ENCODE measurements at places on chromosomes 2 and 18.

GRCh38 chr2:54772531-54772930 lies 49.1 kb downstream of the EML6 start:
- DNase-seq = no peak

DNA sequence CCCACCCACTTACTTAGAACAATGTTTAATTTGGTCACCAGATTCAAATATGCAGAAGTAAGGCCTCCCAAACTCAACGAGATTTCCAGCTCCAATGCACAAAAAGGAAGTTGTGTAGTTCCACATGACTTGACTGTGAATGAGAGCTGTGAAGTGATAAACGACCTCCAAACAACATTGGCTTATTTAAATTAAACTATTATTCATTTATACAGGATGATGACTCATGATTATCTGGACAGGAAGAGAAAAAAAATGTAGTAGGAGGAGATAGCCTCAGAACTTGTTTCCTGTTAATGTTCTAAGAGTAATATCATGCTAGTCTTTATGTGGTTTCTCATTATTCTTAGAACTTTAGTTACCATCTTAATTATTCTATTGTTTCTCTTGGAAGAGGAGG lies 237.3 kb downstream of the C1D start:
- no peak for DNase-seq

- DNase-seq = no peak
Measured at GRCh38 chr2:30310955-30311354, 79.6 kb downstream of the LBH start.

- peak; percentile 75 for DNase-seq
Measured at GRCh38 chr18:53771664-53772063, 452.8 kb downstream of the MBD2 start.

DNA sequence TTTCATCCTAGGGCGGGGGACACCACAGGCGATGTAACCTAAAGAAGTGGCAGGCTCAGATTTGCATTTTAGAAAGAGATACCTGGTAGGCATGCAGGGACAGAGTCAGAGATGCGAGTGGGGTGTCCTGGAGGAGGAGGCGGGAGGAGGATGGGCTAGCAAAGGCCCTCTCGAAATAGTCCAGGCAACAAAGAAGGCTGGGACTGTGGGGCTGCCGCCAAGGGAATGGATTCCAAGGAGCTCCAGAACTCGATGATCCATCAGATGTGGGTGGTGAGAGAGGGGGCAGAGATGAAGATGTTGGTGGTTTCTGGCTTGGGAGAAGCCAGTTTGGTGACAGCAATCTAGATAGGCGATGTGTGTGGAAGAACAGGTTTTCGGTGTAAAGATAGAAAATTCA lies 12.5 kb upstream of the INPP5D start:
- no peak for DNase-seq

DNA sequence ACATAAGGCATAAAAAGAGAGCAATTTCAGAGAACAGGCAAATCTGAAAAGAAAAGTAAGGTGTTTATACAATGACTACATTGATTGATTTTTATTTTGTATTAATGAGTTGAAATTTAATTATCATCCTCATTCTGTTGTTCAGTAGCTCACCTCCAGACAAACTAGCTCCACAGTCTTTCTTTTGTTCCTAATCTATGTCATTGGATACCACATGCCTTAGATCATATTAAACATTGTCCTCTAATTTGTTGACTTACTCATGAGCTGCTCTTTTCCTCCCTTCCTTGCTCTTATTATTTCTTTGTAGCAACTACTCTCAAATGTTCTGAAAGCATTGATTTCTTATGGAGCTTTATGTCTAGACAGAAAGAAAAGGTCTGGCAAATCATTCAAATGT lies 185.5 kb upstream of the ZSWIM2 start:
- no peak for DNase-seq

GRCh38 chr2:112259509-112260294 lies 4.9 kb upstream of the ZC3H8 start:
- peak; percentile 33 for DNase-seq

DNA sequence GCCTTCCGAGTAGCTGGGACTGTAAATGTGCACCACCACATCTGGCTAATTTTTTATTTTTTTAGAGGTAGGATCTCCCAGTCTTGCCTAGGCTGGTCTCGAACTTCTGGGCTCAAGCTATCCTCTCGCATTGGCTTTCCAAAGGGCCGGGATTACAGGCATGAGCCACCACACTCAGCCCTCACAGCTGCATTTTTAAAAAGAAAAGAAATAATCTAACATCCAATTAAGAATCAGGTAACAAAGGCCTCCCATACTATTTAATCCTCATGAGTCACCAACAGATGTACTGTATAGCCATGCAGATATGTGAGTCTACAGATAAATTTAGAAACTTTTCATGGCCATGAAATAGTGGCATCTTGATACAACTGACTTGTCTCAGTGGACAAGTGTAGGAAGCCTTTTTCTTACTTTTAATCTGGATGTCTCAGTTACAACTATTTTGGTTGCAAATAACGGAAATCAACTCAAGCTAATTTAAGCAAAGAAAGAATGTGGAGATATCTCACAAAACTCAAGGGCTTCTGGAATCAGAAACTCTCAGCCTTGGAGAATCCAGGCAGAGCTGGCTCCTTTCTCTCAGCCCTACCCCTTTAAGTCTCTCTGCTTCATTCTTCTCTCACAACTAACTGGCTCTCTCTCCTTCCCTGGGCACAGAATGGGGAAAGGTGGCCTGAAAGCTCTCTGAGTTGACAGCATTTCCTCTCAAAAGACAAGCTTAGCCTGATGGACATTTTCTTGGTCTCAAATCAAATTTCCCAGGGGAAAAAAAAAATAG lies 12.8 kb upstream of the PPM1B start:
- DNase-seq = no peak

GRCh38 chr2:101958061-101958460 lies 33.7 kb upstream of the IL1R2 start:
- DNase-seq = no peak

DNA sequence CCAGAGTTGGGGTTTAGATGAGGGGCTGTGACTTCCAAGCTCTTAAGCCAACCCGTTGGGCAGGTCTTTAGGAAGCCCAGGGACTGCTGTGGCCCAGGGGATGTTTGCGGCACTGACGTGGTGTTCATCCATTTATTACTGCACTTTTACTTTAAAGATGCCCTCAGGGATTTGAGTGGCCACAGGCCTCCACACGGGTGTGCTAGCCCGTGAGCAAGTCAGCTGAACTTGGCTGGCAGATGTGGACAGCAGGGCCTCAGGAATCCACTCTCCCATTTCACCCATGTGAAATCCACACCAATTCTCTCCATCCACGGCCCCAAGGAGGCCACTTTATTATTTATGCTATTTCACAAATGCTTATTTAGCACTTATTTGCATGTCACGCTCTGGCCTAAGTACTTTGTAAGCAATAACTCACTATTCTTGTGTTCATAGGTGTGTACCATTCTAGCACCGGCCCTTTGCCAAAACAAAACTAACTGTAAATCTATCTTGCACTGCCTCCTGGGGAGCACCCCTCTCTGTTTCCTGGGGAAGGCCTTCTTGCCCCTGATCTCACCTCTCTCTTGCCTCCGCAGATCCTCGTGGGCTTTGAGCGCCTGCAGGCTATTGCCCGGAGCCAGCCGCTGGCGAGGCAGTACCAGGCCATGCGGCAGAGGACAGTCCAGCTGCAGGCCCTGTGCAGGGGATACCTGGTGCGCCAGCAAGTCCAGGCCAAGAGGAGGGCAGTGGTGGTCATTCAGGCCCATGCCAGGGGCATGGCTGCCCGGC lies 39.1 kb upstream of the GPR17 start:
- DNase-seq = no peak

- DNase-seq = no peak
Measured at GRCh38 chr2:237644381-237644703, 17.0 kb downstream of the LRRFIP1 start.

GRCh38 chr2:156748221-156748620 lies 312.0 kb downstream of the GPD2 start:
- DNase-seq = no peak

- DNase-seq = no peak
Measured at GRCh38 chr2:1829796-1830195, 85.5 kb upstream of the PXDN start.

DNA sequence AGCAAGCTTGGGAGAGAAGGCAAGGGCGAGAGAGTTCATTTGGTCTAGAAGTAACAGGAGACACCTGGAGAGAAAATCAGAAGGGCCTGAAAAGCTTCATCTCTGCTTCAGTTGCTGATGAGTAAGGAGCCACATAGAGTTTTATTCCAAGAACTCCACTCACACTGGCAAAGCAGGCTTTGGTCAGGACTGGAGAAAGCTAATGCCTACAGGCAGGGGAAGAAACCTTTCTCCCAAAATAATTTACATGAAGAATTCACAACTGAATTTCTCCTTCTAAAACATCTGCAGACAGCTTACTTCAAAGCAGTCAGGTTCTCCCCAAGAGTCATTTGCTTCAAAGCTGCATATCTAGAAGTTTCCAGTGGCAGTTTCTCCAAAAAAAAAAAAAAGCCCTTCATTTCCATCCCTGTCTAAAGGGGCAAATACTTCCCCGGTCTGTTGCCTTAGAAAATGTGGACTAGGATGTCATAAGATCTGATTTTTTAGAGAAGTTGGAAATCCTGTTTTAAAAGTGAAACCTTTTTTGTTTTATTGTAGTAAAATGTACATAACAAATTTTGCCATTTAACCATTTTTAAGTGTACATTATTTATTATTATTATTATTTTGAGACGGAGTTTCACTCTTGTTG lies 46.3 kb downstream of the TMEM247 start:
- DNase-seq = no peak

- DNase-seq = no peak
Measured at GRCh38 chr2:120271711-120272379, 19.2 kb downstream of the RALB start.

DNA sequence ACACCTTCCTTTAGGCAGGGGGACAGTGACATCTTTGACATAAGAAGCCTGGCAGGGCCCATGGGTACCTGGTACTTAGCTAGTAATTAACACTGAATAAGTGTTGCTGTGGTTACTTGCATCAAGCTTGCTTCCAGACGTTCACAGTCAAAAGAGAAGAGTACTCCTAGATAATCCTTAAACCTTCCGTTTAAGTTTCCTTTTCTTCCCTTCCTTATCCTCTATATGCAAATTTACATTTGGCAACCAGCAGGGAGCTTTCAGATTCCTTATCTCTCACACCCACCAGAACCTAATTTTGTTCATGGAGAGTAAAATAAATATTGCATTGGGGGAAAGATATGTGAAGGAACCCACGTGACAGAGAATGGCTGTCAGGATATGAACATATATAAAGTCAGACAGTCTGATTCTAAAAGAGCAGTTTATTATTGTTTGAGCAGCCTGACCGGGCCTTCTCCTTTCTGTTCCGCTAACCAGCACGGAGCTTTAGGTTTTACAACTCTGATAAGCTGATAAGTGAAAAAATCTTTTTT lies 7.8 kb upstream of the RAB31 start:
- DNase-seq = no peak

GRCh38 chr2:3500326-3500899 lies 18.9 kb downstream of the ADI1 start:
- no peak for DNase-seq

DNA sequence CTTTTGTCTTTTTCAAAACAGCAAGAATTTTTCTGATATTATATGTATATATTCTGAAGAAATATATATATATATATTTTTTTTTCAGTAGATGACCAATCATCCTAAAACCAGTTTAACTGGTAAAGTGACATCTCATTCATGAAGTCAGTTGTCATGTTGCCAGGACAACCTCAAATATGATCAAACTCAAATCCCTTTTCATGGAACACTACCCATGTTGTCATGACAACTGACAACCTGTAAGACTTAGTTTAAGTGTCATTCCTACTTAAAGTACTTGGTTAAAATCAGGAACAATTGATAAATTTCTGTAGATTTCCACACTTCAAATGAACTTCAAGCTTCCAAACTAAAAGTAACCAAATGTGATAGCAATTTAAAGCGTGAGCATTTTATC lies 101.8 kb upstream of the ERBB4 start:
- no peak for DNase-seq

- no peak for DNase-seq
Measured at GRCh38 chr2:128485761-128486639, 167.3 kb upstream of the HS6ST1 start.

DNA sequence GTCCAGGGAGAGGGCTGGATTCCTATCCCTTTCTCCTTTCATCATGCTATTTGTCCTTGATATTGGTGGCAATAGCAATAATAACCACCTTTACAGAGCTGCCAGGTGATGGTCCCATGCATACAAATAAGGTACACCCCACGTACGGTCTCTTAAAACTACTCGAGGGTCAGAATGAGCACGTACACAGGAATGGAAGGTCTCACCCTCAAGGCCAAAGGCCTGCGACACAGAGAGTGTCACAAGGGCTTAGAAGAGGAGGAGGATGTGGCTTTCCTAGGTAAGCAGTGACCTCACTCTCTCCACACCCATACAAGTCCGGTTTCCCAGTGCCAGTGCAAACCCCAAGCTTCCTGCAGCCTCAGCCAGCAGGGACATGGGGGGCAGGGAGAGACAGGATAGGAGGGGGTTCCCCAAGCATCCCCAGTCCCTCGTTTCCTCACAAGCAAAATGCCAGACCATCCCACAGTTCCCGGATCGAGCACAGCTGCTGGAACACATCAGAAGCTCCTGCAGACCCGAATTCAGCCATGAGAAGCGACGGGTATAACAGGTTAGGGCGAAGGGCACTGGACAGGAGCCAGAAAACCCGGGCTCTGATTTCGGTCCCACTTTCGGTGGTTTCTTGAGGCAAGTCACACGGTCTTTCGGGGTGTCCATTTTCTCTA lies 49.2 kb downstream of the PLB1 start:
- no peak for DNase-seq

- DNase-seq = no peak
Measured at GRCh38 chr2:144516981-144517865, 2.7 kb downstream of the ZEB2 start.

- DNase-seq = no peak
Measured at GRCh38 chr18:25727281-25727985, 363.0 kb downstream of the SS18 start.

DNA sequence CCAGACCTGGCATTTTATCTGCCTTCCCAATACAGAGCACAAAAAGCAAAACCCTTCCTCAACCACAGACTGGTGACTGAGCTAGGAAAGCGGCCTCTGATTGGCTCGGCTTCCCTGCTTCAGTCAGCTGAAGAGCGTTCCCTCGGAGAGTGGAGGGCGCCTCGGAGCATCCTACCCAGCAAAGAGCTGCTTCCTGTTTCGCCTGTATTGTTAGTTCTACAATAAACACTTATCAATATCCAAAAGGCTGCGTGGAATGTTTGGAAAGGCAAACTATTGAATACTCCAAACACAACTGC lies 125.0 kb downstream of the CACNB4 start:
- no peak for DNase-seq

GRCh38 chr18:76970770-76971559 lies 148.6 kb downstream of the ZNF236 start:
- no peak for DNase-seq

- DNase-seq = no peak
Measured at GRCh38 chr2:60064687-60065389, 488.6 kb downstream of the BCL11A start.

GRCh38 chr2:222146488-222146887 lies 152.3 kb downstream of the PAX3 start:
- DNase-seq = no peak

- DNase-seq = no peak
Measured at GRCh38 chr2:128901572-128902391, 583.1 kb upstream of the HS6ST1 start.

GRCh38 chr2:17791817-17792130 lies 24.5 kb upstream of the MSGN1 start:
- DNase-seq = no peak

All from NCI-H1930 (cell line).